ENCODE measurements at places on chromosomes 3 and 15. TPM values are rescaled to one million over a fixed set of nuclear protein-coding genes. Genes with fewer than 3 reads are reported as not detected.

C3orf85 gene
- not detected for total RNA-seq

C3orf20 gene
- not detected for total RNA-seq

GRCh38 chr3:150965436-150965835, 7.1 kb downstream of the CLRN1 start:
- DNase-seq = no peak

DNA sequence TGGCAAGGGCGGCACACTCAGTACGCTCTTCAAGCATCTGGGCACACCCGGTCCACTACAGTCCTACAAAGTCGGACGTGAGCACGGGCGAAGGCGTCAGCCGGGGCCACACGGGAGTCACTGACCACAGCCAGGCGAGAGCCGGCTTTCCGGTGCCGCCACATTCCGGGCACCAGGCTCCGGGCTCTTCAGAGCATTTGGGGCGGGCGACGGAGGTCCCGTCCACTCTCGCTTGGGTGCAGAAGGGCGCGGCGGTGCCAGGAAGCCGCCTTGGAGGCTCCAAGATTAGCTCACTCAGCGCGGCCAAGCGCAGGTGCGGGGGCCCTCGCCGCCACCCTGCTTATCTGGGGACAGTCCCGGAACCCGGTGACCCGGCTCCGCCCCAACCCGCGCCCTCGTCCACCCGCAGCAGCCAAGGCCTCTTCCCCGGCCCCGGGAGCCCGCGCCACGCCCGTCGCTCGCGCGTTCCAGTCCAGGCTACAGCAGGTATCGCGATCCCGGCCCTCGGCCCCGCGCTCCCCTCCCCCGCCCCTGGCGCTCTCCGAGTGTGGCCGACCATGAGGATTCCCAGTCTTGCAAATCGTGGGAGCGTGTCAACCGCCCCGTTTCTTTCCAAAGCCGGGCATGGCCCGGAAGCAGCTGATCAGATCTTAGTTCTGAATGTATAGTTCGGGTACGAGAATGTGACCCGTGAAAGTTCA, at the start of gene ADPRH:
Gene ADPRH, plus strand, starts transcription at position 127 of the 701 bp plus-strand sequence. CDS start 2,678 bp downstream, outside the sequence.
- DNase-seq = peak; percentile 33

GRCh38 chr3:107993771-107994170, 97.1 kb downstream of the CD47 start:
- no peak for DNase-seq

DNA sequence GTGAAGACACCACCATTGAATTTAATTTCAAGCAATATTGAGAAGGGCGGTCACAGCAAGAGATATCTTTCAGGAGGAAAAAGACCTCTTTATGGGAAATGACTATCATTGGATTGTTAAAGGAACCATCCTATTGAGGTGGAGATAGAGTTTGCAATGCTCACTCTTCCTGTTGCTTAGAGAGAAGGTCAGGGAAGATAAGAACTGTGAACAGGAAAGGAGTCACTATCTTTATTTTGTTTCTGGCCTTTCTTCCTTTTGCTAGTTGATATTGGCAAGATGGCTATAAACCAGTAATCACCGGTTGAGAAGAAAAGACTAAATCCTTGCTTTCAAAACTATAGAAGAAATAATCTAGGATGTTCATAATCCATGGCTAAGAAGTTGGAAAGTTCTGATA, 112.1 kb upstream of the TMEM108 start:
- no peak for DNase-seq

- DNase-seq = no peak
These were observed 17.1 kb upstream of the ABTB1 start for GRCh38 chr3:127655641-127656040.

Measured in Panc1 (cell line).